ENCODE measurements at places on chromosomes 7 and 10. TPM values are rescaled to one million over a fixed set of nuclear protein-coding genes. Genes with fewer than 3 reads are reported as not detected.

Gene WDFY4
- total RNA-seq = not detected

Gene HOXA10
- total RNA-seq = 8.6 TPM

Gene CALML5
- total RNA-seq = not detected

Gene MRC1
- total RNA-seq = 0.02 TPM

All from A549 treated with DMSO at 1 μM for 4 hours (cell line).